ENCODE measurements at places on chromosomes 4 and X. TPM values are rescaled to one million over a fixed set of nuclear protein-coding genes. Genes with fewer than 3 reads are reported as not detected.

GRCh38 chr4:115292320-115293092, 179.1 kb upstream of the NDST4 start:
- DNase-seq: no peak

DNA sequence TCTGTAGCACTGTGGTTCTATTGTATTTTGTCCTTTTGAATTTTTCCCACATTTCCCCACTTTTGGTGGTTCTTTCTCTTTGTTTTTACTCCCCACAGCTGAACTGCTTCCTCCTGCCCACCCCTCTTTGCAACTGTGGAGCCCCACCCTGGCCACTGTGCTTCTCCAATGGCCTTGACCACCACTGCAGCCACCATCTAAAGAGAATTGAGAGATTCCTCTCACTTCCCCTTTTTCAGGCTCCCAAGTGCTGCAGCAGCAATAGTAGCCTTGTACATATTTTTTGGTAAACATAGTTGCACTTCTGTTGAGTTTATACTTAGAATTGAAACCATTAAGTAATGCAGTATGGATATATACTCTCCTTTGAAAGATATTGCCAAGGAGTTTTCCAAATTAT, 51.3 kb upstream of the FRMPD3 start:
- no peak for DNase-seq

Gene ESX1
- not detected for polyA plus RNA-seq

DNA sequence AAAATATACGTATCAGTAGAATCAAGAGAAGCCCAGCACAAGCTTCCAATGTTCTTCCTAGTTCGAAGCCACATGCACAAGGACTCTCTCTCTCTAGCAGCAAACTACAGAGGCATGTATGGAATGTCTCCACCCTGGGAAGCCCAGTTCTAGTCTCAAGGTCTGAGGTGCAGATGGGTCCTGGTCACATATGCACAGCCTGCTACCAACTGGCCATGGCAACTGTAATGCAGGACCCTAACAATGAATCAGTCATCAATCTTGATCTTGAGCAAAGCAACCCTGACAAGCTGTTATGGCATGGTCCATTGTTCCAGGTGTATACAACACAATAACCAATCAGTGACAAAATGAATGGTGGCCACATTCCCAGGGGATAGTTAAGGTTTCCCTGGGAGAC, 55.8 kb downstream of the MBNL3 start:
- no peak for DNase-seq

Data from psoas muscle (tissue), 8 donors.